DMS53 (cell line): ENCODE measurements at places on chromosomes 1 and 21.

- DNase-seq: peak; percentile 24
Observed at GRCh38 chr1:51648180-51649109, 31.6 kb downstream of the OSBPL9 start.

DNA sequence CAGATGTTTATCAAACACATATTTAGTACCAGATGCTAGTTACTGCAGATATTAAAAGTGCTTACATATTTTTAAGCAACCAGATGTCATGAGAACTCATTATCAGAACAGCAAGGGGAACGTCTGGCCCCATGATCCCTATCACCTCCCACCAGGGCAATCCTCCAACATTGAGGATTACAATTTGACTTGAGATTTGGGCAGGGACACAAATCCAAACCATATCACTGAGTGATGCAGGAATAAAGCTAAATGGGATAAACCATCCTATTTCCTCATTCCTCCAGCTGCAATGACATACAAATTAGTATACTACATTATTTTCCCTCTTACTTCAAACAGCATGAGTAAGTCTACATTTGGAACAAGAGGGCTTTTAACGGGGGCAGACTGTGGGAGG, 3.1 kb upstream of the KCNK2 start:
- DNase-seq: no peak

GRCh38 chr1:115922801-115923200, 53.5 kb upstream of the SLC22A15 start:
- DNase-seq: no peak

- no peak for DNase-seq
Observed at GRCh38 chr1:94069919-94070285, 51.0 kb downstream of the ABCA4 start.

DNA sequence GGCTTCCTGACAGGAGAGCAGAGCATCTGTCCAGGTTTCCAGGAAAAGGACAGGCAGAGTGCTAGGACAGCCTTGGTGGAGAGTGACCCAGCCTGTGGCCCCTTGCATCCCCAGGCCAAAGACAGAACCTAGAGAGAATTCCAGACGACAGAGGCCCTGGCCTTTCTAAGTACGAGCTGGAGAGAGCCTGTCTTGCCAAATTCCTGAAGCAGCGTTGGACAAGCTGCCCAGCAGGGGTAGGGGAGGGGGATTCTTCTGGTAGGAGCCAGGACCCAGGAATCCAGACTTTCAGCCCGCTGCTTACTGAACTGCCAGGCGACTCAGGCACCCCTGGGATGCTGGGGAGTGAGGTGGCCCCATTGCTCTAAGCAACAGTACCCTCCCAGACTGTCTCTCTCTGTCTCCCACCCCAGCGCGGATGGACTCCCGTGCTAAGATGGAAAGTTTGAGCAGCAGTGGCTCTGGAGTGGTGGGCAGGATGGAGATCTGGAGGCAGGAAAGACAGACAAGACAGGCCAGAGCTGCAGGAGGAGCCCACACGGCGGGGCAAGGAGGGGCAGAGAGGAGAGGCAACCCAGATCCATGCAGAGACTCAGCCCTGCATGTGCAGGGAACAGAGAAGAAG, 8.8 kb upstream of the PEAR1 start:
- no peak for DNase-seq

GRCh38 chr1:88398338-88398737, 285.7 kb upstream of the PKN2 start:
- no peak for DNase-seq

GRCh38 chr1:112841825-112842224, 114.2 kb downstream of the SLC16A1 start:
- no peak for DNase-seq

DNA sequence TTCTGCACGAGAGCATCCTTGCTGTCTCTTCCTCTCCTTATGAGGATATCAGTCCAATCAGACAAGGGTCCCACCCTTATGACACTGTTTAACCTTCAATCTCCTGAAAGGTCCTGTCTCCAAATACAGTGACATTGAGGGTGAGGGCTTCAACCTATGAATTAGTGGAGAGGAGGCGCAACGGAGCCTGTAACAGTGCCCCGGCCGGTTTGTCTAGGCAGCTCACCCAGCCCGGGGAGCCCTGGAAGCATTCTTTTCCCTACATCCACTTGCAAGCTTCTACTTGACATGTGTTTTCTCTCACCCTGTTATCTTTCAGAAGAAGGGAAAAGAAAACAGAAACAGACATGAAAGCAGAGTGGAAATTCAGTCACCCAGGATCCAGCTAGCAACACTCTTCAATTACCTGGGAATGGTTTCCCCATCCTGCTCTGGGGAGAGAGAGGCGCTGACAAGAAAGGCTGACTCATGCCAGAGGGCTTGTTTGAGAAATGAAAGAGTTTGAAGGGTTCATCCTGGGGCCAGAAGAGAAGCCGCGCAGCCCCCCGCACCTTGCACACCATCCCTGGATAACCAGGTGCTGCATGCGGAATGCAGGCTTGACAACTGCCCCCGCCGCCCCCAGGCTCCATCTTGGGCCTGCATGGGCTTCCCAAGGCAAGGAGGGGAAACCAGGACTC, 394.9 kb downstream of the NPHP4 start:
- no peak for DNase-seq

- peak; percentile 96 for DNase-seq
Observed at GRCh38 chr1:228837817-228838716, 102.8 kb downstream of the RHOU start.

GRCh38 chr21:29230551-29231261, 68.0 kb upstream of the BACH1 start:
- DNase-seq: no peak

- DNase-seq: peak; percentile 74
Observed at GRCh38 chr1:150009604-150010392, 728 bp downstream of the OTUD7B start.

- DNase-seq: no peak
Observed at GRCh38 chr1:180888870-180889269, 23.8 kb upstream of the KIAA1614 start.

DNA sequence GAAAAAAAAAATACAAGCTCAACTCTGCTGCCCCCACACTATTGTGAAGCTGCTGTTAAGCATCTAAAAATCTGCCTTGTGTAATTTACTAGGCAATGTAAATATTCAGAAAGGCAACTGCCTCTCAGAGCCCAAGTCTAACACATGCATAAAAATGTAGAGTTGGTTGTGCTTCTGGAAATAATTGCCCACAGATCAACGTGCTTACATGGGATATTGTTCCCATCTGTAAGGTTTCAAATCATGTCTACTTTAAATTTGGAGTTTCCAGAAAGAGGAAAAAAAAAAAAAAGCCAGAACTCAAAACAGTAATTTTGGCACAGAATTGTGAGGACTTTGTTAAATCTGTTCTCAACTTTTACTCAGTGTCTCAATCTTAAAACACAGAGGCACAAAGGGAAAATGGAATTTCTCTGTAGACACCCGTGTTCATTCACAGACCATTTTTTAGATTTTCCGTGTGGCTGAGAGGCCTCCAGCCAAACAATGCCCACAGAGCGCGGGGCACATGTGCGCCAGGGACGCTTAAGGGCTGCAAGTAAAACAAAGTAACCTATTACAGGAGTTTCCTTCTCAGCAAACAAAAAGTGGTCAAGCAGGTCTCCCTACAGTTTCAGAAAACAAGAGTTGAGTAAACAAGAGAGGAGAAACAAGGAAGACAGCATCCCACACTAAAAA, 115.5 kb downstream of the RERE start:
- DNase-seq: peak; percentile 92

DNA sequence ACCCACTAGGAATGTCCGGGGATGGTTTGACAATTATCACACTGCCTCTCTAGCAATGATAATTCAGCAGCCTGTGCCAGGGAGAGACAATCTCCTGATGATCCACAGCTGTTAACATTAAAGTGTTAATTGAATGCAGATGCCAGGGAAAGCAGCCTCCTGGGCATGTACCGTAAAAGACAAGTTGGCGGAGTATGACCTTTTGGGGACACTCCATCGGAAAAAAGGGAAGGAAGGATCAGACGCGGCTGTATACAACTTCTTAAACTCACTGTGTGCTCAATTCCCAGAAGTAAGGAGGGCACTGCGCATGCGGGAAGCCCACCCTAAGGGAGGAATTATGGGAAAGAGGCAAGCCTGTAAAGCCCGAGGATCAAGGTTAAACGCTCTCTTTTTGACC, 62.6 kb downstream of the MAP3K7CL start:
- DNase-seq: no peak

GRCh38 chr1:30265127-30266070, 458.0 kb downstream of the MATN1 start:
- DNase-seq: no peak

DNA sequence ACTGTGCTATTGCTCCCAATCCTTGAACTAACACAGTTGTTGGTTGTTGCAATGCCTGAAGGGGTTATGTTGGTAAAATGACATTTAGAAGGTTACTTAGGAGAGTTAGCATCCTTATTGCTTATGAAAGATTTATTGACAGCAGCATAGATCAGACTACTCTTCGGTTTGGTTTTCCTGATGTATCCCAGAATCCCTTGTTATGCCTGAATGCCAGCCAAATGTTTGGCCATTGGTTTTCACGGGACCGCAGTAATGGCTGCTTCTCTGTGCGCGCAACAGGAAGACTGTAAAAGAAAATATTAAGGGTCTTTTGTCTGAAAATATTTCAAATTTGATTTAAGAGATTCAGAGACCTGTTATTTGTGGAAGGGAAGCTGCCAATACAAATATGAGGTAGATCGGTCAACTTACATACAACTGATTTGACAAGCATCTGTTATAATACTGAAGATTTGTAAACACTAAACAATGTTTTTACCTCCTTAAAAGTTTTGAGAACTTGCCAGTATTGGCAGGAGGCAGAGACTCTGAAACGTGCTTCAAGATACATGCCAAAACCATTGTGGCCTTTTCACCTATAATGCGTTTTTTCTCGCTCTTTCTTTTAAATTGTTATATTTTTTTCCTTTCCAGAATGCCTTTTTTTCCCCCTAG, 8.3 kb downstream of the NFIA start:
- DNase-seq: no peak

DNA sequence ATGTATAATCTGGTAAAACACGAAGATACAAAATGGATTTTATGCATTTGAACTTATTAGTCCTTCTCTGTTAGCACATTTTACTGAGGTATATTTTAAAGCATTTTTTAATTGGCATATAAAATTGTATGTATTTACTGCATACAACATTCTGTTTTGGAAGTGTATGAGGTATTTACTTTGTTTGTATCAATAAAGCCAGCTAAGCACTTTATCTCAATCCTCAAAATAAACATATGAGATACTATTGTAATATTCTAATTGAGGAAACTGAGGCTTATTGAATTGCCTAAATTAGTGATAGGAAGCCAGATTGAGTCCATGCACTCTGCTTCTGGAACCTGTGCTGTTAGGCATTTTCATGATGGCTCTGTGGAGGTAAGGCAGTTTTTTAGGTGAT, 65.6 kb downstream of the MTR start:
- no peak for DNase-seq

DNA sequence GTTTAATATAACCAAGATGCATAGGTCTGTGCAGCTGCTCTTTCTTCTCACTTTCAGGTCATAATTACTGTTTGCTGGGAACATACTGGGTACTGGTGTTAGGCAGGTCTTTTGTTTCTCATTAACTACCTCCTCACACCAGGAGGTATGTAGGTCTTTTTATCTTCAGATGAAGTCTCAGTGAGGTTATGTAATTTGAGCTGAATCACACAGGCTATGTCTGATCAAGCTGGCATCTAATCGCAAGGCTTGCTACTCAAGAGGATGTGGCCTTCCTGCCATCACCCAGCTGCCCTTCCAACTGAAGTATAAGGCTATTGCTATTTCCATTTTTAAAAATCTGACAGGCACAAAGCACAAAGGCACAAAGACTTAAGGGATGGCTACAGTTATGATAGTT, 96.4 kb downstream of the RUNX1 start:
- DNase-seq: peak; percentile 15

GRCh38 chr1:91190996-91191395, 169.2 kb upstream of the ZNF644 start:
- no peak for DNase-seq

DNA sequence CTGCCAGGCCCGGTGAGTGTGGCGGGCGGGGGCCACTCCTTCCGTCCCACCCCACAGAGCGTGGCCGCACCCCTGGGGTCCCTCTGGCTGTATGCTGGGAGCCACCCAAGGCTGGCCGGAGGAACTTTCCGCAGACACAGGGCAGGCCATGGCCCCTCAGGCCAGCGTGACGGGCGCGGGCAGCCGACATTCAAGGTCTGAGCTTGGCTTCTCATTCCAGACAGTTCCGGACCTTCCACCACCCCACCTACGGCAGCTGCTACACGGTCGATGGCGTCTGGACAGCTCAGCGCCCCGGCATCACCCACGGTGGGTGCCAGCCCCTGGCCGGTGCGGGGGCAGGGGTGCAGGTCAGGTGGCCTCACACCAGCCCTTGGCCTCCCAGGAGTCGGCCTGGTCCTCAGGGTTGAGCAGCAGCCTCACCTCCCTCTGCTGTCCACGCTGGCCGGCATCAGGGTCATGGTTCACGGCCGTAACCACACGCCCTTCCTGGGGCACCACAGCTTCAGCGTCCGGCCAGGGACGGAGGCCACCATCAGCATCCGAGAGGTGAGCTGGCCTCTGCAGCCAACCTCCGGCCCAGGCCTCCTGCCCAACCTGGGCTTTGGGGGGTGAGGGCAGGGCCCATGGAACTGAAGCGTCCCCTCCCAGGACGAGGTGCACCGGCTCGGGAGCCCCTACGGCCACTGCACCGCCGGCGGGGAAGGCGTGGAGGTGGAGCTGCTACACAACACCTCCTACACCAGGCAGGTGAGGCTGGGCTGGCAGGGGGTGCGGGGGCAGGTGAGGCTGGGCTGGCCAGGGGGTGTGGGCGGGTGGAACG, 7.3 kb downstream of the SCNN1D start:
- peak; percentile 68 for DNase-seq
